ENCODE measurements at places on chromosomes 16 and 17. TPM values are rescaled to one million over a fixed set of nuclear protein-coding genes. Genes with fewer than 3 reads are reported as not detected.

Gene TBX2
- total RNA-seq = 98.1 TPM

GRCh38 chr16:66366433-66367299, at the start of gene CDH5:
TSS of gene CDH5 (plus strand) at chr16:66366691. CDS start at chr16:66379338, 12,647 bp downstream.
- DNase-seq = no peak

GRCh38 chr17:29596811-29597210, 3.9 kb downstream of the ANKRD13B start:
- DNase-seq = no peak

GRCh38 chr17:12521416-12521815, 144.3 kb upstream of the MYOCD start:
- no peak for DNase-seq

DNA sequence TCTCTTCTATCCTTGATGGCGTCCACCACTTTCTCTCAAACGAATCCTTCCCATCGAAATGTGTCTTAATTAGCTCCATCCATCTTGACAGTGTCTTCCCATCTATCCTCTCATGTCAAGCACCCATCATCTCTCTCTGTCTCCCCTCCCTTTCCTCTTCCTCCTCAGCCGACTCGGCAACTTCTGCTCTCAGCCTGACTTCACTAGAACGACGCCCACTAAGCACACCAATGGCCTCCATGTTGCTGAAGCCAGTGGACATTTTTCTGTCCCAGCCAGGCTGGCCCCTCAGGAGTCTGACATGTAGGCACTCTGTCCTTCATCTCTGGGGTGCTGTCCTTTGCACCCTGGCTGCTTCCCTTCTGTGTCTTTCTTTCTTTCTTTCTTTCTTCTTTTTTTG, 2.5 kb upstream of the SPATA20 start:
- no peak for DNase-seq

DNA sequence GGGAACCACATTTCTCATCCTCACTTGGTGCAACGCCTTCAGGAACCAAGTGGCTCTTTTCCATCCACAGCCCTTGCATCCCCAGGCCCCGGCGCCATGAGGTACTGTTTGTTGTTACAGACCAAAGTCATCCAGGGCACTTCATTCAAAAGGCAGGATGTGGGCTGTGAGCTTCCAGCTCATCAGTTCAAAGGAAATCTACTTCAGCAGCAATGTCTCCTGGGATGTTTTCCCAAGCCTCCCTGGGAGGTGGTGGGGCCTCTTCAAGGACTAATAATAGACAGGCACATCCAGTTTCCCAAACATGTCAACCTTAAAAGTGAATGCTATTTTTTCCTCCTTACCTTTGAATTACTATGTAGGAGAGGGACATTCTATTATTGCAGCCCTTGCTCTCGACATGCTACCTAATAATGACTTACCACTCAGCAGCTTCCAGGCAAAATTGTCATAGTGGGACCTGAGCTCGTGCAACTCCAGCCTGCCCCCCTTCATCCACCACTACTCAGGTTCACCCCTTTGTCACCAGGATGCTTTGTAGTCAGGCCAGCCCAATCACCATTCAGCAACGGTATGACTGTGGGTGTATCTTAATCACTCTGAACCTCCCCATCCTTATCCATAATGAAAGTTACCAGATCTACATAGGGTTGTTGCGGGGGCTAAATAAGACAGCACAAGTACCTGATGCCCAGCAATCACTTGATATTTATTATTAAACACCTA, 1.7 kb upstream of the PRKCB start:
- DNase-seq = no peak

DNA sequence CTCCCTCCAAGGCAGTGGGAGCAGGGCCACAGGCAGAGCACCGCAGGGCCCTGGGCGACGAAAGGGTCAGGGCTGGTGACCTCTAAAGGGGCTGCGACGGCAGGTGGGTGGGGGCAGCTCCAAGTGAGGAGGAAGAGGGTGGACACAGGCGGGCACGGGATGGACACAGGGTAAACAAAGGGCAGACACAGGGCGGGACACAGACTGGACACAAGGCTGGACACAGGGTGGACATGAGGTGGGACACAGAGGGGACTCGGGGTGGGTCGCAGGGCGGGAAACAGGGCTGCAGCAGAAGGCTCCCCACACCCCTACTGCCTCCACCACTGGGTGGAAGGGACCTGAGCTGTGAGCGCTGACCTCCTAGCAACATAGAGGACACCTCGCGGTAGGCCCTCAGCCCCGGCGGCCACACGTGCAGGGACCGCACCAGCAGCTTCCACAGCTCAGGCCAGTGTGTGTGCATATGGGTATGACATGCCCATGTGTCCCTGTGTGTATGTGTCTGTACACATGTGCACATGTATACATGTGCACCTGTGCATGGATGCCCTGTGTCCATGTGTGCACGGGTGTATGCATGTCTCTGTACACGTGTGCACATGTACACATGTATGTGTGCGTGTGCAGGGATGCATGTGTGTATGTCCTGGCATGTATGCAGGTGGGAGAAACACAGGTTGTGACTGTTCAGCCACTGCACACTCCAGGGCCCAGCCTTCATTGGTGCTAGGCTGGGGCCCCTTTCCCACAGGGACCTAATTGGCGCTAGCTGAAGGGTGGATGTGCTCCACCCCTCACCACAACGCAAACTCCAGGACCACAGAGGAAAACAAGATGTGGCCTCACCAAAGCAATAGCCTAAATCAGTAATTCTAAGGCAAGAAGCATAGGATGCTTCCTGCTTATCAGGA, 7.6 kb downstream of the LMF1 start:
- no peak for DNase-seq

DNA sequence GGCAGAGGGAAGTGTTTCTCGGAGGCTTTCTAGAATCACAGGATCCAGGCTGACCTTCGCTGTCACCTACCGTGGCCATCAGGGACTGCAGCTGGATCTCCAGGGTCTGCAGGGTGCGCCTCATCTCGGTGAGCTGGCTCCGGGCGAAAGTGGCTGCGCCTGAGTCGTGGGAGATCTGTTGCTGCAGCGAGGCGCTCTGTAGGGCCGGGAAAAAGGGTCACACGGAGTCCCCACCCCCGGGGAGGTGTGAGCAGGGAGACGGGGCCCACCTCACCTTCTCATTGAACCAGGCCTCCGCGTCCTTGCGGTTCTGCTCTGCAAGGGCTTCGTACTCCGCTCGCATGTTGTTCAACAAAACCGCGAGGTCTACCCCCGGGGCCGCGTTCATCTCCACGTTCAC, 2.9 kb downstream of the KRT28 start:
- DNase-seq = no peak

GRCh38 chr17:28320215-28321061, 1.4 kb downstream of the TMEM97 start:
- DNase-seq = peak; percentile 18

Gene GAS7
- 2.6 TPM for total RNA-seq

GRCh38 chr17:59754552-59754951, 47.1 kb downstream of the VMP1 start:
- peak; percentile 100 for DNase-seq

DNA sequence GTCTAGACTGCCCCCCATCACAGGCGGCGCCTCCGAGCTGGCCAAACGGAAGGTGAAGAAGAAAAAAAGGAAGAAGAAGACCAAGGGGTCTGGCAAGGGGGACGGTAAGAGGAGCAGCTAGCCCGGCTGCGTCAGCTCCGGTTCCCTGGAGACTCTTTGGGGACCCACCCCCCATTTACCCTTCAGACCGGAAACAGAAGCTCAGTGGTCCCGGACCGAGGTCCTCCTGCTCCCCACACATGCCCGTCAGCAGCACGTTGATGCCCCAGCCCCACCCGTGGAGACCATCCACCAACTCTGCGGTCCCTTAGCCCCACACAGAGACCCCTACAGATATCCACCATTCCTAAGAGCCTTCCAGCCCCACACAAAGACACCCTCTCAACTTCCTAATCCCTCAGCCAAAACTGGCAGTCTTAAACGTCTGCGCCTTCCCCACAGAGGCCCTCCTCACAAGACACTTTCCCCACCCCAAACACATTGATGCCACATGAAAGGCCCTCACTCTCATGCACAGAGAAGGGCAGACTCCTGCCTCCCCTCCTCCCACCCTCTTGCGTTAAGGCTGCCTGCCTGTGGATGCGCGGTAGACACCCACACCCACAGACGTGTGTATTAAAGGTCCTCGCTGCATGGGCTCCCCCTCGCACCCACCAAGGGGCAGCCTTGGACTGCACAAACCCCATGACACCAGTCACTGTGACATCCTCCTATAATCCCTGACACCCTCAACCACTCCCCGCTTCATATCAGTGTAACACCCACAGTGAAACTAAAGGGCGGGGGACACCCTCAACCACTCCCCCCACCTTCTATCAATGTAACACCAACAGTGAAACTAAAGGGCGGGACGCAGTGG, 58.2 kb upstream of the RPH3AL start:
- DNase-seq = peak; percentile 40

GRCh38 chr17:67312265-67312664, 54.1 kb downstream of the PSMD12 start:
- no peak for DNase-seq

Gene MPO
- not detected for total RNA-seq

GRCh38 chr16:72590151-72590937, 418.4 kb upstream of the PMFBP1 start:
- no peak for DNase-seq

GRCh38 chr17:81333616-81334368, 38.7 kb upstream of the SLC38A10 start:
- no peak for DNase-seq

GRCh38 chr16:85555719-85556455, 57.2 kb upstream of the GSE1 start:
- no peak for DNase-seq

GRCh38 chr17:76492123-76492988, 8.9 kb downstream of the RHBDF2 start:
- DNase-seq = no peak

GRCh38 chr17:63075969-63076368, 109.9 kb downstream of the TANC2 start:
- DNase-seq = no peak

GRCh38 chr16:67430977-67431774, at the start of gene HSD11B2:
TSS of gene HSD11B2 (plus strand) at chr16:67431121. CDS start at chr16:67431249, 128 bp downstream.
- peak; percentile 38 for DNase-seq

- DNase-seq = peak; percentile 68
Observed at GRCh38 chr16:51577621-51578303, 426.7 kb upstream of the SALL1 start.

- DNase-seq = no peak
Observed at GRCh38 chr16:84552135-84552534, 47.7 kb upstream of the MEAK7 start.

DNA sequence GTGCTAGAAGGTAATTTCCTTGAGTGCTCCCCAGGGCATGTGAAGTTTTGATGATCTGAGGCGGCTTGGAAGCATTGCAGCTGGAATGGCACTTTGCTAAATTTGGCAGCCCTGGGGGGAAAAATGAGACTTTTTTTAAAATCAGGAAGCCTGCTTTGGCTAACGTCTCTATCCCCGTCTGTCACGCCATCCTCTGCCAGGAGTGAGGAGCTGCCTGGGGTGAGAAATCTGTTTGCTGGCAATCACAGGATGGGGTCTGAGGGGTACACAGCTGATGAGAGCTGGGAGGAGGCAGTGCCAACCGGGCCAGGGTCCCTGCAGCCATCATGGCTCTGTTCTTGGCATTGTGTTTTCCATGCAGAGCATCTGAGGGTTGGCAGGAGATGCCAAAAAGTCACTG, 2.0 kb downstream of the ABCC12 start:
- no peak for DNase-seq

Gene ATP2A1
- total RNA-seq = 0.33 TPM

DNA sequence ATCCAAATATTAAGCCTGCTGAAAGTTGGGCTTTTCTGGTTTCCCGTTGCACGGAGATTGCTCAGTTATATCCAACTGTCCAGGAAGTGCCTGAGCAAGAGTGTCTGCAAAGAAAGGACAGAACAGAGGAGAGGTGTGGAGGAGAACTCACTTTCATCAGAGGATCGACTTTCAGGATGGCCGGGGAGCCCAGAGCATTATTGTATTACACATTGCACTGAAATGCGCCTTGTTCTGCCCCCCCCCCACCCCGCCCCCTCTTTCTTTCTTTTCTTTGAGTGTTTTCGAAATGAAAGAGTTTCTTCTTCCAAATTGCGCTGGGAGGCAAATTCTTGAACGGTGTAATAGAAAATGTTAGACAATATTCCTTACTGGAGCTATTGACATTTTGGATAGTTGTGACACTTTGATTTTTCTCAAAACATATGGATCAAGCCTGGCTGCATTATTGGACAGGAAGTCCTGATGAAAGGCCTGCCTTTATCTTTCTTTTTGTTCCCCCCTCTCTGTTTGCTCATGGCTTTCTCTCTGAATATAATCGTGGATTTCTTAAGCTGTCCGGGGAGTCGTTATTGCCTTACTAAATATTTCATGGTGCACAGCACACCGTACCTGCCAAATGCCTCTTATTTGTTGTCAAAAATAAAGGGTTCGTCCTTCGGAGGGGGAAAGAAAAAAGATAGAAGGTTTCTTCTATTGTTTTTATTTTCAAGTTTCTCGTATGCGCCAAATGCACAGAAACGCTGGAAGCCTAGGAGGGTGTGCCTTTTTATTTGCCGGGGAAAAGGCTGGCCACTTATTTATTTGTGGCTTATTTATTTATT, 110.8 kb downstream of the IRX3 start:
- DNase-seq = peak; percentile 30

Gene RASD1
- total RNA-seq = 0.26 TPM

GRCh38 chr16:86580063-86580790, 1.9 kb downstream of the FOXL1 start:
- DNase-seq = peak; percentile 69

DNA sequence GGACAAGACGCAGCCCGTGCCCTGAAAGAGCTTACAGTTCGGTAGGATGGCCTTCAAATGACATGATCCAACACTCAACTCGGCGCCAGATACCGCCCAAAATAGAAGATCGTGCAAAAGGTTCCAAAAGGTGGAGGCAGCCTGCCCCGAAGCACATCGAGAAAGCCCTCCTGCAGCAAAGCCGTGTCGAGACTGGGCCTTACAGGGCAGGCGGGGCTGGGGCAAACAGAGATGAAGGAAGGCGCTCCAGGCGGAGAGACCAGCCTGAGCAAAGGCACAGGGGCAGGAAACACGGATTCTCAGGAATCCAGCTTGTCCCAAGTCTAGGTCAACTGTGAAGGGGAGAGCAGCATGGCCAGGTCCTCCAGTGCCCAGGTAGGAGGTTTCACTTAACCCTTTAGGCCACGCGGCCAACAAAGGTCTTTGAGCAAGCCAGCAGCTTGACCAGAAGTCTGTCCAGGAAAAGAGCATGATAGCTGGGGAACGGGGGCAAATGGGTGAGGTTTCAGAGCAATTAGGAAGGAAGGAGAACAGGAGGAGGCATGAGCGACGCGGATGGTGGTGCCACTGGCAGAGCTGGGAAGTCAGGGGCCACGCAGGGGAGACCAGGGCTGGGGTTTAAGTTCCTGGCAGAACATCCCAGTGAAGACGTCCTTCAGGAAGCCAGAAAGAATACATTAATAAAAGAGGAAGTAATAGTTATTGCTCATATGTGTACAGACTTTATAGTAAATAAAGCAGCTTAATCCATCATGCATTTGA, 21.2 kb upstream of the EIF1 start:
- no peak for DNase-seq

DNA sequence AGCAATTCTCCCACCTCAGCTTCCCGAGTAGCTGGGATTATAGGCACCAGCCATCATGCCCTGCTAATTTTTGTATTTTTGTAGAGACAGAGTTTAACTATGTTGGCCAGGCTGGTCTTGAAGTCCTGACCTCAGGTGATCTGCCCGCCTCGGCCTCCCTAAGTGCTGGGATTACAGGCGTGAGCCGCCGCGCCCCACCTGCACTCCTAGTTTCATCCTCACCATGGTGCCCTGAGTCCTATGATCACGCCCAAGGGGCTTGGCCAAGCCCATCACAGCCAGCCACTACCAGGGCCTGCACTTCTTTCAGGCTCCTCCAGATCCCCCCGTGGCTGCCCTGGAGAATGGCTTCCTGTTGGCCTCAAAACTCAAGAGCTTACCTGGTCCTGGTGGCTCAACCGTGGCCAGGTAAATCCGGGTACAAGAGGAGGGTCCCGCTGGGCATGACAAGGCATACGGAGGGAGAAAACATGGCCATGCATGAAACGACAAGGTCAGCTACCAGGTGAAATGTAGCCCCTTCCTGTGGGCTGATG, 20.4 kb upstream of the TFAP4 start:
- no peak for DNase-seq
